Omental fat pad (tissue), 4 donors: ENCODE measurements at places on chromosomes 7 and 10.

- no peak for DNase-seq
These were observed 22.7 kb downstream of the HOXA1 start for GRCh38 chr7:27073076-27073475.

- no peak for DNase-seq
These were observed 185.6 kb upstream of the PRSS58 start for GRCh38 chr7:142443216-142444010.

DNA sequence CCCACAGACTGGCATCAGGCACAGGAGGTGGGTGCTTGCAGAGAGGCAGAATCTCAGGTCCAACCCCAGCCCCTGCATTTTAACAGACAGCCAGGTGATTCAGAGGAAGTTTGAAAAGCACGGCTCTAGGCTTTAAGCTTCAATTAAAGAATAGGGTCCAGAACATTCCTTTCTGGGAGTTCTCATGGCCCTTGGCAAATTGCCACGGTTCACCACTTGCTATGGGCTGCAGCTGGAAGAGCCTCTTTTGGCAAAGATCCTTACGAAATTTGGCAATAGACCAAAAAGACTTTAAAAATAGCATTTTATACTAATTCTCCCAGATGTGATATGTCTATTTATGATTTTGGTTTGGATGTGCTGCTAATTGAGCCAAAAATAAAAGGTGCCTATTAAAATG is 148.1 kb downstream of the ITGA8 start:
- DNase-seq: no peak

- no peak for DNase-seq
These were observed 58.8 kb downstream of the CREM start for GRCh38 chr10:35185260-35186034.

DNA sequence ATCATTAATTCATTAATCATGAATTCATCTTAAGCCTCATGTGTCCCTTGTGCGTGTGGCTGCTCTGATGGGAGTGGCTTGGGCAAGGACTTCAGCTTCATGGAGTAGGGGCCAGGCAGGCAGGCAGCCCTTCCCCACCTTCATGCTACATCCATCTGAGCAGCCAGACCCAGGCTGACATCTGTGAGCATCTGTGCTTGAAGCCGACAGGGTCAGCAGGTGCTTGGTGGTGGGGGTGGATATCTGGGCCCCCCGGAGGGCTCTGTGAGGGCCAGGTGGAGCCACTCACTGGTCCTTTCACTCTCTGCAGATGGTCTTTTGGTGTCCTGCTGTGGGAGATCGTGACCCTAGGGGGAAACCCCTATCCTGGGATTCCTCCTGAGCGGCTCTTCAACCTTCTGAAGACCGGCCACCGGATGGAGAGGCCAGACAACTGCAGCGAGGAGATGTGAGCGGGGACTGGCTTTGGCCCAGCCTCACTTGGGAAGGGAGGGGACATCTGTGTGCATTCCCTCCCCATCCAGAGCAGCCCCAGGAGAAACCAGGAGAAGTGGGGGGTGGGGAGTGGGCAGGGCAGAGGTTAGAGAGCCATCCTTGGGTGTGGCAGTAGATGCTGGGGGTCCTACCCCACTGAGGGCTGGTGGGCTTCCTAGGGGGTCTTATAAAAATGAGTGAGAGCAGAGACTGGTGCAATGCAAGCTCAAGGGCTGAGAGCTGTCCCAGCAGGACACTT is 14.7 kb upstream of the CSGALNACT2 start:
- DNase-seq: no peak

- DNase-seq: no peak
These were observed 176.7 kb upstream of the PPP2R2D start for GRCh38 chr10:131724169-131724545.

DNA sequence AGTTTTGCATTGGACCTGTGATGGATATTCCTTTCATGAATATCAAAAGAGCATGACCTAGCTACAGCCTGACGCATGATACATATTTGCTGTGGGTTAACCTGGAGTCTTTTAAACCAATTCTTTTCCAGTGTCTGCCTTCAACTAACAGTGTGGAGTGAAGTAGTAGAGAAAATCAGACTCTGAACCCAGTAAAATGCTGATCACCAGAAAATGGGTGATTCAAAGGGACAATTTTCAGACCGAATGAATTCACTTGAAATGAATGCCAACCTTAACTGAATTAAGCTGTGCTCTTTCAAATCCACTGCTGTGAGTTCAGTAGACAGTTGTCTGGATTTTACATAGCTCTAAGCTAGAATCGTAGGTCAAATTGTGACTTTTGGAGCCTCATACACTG is 123.0 kb downstream of the CDK14 start:
- DNase-seq: no peak

DNA sequence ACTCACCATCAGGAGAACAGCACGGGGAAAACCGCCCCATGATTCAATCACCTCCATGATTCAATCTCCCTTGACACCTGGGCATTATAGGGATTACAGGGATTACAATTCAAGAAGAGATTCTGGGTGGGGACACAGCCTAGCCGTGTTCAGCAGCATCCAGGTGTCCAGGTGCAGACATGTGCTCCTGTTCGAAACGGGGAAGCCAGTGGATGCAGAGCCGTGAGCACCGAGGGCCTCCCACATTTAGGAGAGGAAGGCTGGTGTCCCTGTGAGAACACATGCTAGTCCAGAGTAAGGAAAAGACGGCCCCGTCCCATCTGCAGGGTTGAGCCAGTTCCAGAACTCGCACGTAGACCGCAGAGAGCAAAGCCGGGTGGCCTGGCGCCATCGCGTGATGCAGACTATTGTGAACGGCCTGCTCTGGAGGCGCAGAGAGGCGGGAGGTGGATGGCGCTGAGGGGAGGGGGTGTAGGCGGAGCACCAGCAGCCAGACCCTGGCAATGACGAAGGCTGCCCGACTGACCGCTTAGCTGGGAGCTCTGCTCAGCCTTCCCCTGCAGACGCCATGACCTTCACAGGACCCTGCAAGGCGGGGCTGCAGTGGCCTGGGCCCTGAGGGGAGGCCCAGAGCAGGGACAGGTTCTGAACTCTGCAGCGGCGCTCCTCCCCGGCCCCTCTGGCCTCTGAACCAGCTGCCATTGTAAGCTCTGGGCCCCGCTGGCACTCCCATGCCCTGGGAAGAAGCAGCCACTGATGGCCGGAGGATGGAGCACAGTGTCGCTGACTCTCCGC is 141.6 kb upstream of the TCERG1L start:
- DNase-seq: no peak

GRCh38 chr10:119189811-119190282 is 11.2 kb upstream of the PRDX3 start:
- no peak for DNase-seq

DNA sequence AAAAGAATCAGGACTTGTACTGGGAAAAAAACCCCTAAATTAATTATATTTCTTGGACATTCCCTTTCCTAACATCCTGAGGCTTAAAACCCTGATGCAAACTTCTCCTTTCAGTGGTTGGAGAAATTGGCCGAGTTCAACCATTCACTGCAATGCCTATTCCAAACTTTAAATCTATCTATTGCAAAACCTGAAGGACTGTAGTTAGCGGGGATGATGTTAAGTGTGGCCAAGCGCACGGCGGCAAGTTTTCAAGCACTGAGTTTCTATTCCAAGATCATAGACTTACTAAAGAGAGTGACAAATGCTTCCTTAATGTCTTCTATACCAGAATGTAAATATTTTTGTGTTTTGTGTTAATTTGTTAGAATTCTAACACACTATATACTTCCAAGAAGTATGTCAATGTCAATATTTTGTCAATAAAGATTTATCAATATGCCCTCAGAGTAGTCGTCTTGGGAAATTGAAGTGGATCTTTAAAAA is 6.6 kb downstream of the EMX2 start:
- DNase-seq: no peak

GRCh38 chr10:129706523-129706922 is 239.5 kb downstream of the MGMT start:
- DNase-seq: no peak

DNA sequence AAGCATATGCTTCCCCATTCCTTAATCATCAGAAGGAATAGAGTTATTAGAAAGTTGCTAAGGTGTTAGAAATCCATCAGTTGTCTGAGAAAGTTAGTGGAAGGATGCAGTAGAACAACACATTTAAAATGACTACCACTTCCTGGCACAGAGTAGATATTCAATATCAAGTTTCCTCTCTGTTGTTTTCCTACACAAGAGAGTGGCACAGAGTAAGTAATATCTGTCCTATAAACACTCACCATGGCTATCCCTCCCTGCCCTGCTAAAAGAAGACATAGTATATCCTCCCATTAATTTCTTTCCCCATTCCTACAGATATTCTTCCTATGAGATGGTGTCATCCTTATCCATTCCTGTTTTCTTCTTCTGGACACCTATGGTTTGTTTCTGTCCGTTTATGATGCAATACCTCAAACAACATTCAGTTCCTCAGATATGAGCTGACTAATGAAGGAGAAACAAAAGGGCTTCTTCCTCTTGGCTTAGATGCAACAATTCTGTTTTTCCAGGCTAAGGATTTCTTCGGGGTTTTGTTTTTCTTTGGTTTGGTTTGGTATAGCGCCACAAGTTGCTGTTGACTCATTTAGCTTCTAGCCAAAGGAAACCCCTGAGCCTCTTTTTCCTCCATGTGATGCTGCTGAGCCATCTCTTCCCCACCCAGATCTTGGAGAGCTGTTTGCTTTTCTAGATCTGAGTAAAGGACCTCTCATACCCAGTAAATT is 32.9 kb upstream of the BPGM start:
- no peak for DNase-seq

- DNase-seq: no peak
These were observed 79.1 kb downstream of the NAMPT start for GRCh38 chr7:106205621-106206222.

GRCh38 chr10:33939892-33940291 is 605.4 kb upstream of the NRP1 start:
- no peak for DNase-seq

DNA sequence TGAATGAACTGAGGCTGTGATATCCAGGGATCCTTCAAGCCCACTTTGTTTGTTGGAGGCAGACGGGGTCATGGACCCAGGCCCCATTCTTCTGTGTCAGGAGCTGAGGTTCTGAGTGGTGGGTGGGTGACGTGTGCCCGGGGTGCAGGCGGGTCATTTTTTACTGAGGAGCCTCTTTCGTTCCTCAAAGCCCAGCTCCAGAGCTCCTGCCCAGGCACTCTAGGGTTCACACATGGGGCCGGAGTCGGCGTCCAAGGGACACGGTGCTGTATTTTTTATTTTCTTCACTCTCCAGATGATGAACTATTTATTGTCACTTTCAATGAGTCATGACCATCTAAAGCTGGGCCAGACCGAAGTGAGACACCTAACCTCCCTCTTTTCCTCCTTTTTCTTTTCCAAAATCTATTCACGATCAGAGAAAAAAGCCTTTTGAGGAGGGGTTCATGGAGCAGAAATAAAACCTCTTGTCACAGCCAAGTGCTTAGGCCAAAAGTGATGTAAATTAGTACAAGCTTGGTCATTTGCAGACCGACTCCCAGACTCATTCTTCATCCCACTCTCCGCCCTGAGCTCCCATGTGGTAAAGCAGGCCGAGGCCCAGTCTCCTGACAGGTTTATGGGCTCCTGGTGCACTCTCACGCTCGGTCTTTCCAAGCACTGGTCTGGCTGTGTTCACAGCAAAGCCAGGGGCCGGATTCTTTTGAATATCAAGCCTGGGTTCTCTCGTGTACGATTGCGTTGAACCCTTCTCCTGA is 41.4 kb upstream of the PITRM1 start:
- DNase-seq: no peak

DNA sequence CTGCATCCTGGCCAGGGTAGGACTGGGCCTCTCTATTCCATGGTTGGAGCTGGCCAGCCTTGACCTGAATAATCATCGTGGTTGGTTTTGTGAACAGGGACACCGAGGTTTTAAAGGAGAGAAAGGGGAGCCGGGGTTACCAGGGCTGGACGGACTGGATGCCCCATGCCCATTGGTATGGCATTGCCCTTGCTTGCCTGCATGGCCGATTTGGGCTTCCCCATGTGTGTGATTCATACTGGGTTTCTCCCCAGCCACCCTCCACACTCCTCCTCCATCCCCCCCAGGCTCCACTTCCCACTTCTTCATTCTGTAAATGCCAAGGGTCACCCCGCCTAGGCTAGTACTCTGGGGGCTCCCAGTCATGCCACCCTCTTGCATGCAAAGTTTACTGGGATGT is 98.8 kb upstream of the MACROH2A2 start:
- DNase-seq: no peak

DNA sequence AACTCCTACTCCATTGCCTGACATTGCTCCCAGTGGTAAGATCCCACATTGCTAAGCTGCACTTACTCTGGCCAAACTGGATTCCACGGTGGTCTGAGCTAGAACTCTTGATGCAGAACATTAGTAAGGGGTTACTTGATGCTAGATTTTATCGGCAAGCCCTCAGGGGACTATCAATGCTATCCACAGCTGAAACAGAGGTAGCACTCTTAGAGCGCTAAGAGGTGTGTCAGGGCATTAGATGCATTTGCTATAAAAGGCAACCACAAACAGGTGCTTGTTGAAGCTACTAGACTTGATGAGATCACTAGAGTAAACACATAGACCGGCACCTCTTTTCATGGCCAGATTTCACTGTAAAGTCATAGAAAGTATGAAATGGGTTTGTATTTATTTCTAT is 116.3 kb downstream of the MDFIC start:
- no peak for DNase-seq

DNA sequence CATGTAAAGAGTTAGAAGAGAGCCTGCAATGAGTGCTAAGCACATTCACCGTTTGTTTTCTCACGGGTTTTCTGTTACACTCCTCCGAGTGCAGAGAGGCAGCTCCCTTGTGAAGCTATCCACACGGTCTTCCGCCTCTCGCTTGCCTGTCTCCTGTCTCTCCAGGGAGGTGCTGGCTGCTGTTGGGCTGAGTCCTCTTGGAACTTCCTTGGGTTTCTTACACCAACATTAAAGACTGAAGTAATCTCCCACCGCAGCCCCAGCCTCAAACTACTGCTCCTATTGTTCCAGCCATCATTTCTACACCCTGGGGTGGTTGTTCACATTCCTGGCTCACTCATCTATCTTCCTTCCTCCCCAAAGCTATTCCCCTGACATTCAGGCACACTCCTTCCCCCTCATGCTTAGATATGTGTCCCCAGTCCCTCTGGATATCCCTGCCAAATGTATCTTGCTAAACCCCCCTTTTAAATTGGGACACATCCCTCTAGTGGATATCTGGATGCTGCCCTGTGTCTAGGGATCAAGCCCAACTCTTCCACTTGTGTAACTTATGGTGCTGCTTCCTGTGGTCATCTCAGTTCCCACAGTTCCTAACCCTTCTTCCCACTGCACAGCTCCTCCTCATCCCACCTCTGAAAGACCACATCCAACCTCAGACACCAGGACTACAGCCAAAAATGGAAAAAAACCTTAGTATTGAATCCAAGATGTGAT is 14.1 kb downstream of the ESYT2 start:
- no peak for DNase-seq

GRCh38 chr10:13349463-13350274 is 1.6 kb upstream of the SEPHS1 start:
- DNase-seq: no peak
